IMR-90 (cell line): ENCODE measurements at places on chromosomes 12 and 14.

- peak; percentile 46 for DNase-seq
Observed at GRCh38 chr14:63727231-63727735, 582 bp downstream of the SGPP1 start.

- no peak for DNase-seq
Observed at GRCh38 chr14:68576031-68576430, 216.8 kb downstream of the ZFP36L1 start.

- peak; percentile 60 for DNase-seq
Observed at GRCh38 chr12:88922816-88923215, 342.5 kb upstream of the KITLG start.

- no peak for DNase-seq
Observed at GRCh38 chr14:28375295-28375694, 391.3 kb upstream of the FOXG1 start.

GRCh38 chr12:56602239-56602638 is 27.9 kb downstream of the BAZ2A start:
- no peak for DNase-seq

DNA sequence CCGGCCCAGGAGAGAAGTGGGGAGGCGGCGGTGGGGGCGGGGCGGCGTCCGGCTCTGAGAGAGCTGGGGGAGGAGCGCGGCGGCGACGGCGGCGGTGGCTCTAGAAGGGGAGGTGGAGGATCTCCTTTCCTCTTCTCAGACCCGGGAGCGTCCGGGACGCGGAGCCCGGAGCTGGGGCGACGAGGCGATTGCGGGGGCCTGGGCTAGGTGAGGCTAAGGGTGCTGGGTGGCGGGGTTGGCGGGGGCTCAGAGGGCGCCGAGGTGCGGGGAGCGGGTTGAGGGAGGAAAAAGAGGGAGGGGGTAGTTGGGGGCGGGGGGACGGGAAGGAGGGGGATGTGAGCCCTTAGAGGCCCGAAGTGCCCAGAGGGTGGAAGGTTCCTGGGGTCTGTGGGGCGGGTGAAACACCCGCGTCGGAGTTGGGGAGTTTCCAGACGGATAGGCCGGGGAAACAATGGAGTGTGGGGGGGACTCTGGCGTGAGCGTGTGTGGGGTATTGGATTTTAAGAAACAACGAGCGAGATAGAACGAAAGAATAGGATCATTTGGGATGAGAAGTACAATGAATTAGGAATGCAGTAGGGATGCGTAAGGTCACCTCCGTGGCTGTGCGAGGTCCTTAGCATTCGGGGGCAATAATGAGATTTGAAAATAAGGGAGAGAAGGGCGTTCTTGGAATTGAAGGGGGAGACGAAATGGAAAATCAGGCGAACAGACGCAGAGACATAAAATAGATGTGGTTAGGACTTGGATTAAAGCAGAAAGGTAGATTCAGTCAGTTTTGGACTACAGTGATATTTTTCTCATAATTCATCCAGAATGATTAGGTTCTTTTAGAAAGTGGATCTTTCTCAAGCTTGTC is at the start of gene SPATS2:
Gene SPATS2 (plus strand): TSS at position 82 of the 859 bp plus-strand sequence. CDS start 93,551 bp downstream, outside the sequence.
- no peak for DNase-seq

DNA sequence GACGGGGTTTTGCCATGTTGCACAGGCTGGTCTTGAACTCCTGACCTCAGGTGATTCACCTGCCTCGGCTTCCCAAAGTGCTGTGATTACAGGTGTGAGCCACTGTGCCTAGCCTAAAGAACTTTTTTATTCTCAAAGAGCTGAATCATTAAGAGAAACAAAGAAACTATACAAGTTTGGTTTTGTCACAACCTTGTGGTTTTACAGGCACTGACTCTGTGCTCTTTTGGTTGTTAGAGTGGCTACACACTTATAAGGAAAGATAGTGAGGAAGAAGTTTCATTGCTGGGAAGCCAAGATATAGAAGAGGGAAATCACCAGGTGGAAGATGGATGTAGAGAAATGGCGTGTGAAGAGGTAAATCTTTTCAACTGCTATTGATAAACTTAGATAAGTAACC is 10.1 kb upstream of the DNAH10 start:
- DNase-seq: no peak

- DNase-seq: no peak
Observed at GRCh38 chr14:52060080-52060479, 8.8 kb downstream of the NID2 start.

DNA sequence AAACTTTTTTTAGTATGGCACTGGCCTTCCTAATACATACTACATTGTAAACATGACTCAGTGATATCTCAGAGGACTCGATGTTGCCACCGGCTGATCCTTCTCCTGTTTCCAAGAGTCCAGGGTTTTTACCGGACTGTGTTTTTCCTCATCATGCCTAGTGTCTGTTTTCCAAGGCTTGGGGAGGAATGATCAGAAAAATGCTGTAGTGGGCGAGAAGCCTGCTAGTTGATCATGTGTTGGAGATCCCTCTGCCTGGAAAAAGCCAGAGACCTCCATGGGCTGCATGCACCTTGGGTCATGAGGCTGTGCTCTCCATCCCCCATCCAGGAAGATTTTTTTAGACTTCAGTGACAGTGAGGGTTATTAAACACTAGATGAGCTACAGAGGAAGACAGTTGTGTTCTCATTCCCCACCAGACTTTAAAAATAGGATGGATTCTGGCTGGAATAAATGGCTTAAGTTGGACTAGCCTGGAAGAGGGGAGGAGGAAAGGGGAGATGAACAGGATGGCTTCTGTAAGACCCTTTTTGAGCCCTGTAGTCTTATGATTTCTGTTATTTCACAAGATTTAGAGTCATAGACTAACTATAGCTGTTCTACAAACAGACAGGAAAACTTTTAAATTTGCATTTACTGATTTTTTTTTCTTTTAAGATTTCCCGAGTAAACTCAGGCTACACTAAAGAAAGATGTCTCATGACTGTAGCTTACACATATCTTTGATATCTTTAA is 145.7 kb downstream of the SAMD4A start:
- DNase-seq: peak; percentile 59

- no peak for DNase-seq
Observed at GRCh38 chr14:101849125-101849524, 87.6 kb downstream of the PPP2R5C start.

GRCh38 chr12:40566271-40566670 is 126.0 kb upstream of the CNTN1 start:
- DNase-seq: no peak

DNA sequence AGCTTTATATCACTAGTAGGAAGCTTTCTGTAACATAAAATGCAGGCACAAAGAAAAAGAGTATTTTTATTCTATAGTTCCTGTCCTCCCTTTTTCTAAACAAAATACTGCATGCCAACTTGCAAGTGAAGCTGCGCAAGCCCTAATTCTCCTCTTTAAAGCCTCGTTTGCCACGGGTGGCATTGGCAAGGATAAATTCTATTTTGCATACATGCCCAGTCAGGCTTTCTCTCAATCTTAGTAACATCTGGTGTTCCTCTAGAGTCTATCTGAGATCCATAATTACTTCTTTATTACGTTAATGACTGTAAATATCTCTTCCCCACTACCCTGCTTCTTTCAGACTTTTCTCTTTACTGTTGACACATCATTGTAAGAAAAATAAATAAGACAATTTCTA is 97.1 kb upstream of the DAAM1 start:
- DNase-seq: no peak

DNA sequence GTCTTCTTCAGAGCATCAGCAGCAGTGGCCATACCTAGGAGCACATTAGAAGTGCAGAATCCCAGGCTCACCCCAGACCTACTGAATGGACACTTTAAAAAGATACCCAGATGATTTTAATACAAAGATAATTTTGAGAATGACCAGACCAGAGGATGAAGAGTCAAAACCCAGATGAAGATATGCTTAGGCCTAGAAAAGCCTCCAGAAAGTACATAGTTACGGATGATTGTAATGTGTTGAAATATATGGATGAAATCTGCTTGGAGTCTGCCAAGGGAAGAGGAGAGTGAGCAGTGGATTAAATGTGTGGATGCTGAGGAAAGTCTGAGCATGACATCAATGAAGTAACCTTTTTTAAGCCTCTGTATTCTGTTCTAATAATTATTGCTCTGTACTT is 245.7 kb downstream of the CNTN1 start:
- DNase-seq: no peak

DNA sequence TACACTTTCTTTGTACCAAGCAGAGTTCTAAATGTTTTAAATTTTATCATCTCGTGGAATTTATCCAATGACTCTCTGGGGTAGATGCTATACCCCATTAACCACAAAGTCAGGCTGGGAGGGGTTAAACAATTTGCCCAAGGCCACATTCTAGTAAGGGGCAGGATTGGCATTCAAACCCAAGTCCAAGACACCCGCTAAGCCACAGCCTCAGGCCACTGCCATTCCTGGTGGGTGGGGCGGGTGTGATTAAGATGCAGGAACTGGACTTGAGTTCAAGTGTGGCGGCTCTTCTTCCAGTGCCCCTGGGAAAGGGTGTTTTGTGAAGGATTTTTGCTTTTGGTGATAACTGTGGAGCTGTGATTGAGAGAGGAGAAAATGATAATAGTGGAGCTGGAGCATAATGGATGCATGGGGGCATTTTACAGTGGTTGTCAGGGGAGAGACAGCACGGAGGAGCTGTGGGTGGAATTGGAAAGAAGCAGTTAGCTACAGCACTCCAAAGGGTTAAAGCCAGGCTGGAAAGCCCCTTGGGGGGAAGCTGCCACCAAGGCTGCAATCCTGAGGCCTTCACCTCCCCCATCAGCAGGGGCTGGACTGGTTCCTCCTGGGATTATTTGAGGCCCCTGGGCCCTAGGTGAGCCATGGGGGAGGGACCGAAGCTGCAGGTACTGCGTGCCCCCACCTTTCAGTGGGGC is 1.0 kb upstream of the VRTN start:
- no peak for DNase-seq

GRCh38 chr12:1801303-1801975 is 18.9 kb upstream of the LRTM2 start:
- DNase-seq: peak; percentile 29

- DNase-seq: no peak
Observed at GRCh38 chr14:52412426-52412825, 98.3 kb downstream of the PTGER2 start.

- no peak for DNase-seq
Observed at GRCh38 chr14:77886010-77886409, 86.1 kb downstream of the ADCK1 start.

GRCh38 chr12:88247241-88247643 is 105.1 kb downstream of the TMTC3 start:
- DNase-seq: peak; percentile 84

- peak; percentile 66 for DNase-seq
Observed at GRCh38 chr12:27906658-27907473, 65.7 kb downstream of the PTHLH start.

- DNase-seq: peak; percentile 36
Observed at GRCh38 chr12:118055865-118056773, 4.9 kb downstream of the WSB2 start.

DNA sequence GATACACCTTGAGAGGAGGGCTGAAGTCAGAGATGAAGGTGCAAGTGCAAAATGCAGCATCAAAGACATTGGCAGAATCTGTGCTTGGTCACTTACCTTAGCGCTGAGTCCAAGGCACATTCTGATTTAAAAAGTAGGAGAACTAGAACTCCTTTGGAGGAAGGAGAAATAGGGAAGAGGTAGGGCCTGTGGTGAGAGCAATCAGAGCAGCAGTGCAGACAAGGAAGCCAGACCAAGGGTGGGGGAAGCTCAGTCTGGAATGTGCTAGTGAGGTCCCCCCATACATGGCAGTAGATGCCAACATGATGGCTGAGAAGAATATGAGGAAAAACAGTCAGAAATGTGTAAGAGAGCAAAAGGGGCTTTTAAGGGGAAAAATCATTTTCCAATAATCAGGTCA is 206.5 kb downstream of the SSPN start:
- no peak for DNase-seq

DNA sequence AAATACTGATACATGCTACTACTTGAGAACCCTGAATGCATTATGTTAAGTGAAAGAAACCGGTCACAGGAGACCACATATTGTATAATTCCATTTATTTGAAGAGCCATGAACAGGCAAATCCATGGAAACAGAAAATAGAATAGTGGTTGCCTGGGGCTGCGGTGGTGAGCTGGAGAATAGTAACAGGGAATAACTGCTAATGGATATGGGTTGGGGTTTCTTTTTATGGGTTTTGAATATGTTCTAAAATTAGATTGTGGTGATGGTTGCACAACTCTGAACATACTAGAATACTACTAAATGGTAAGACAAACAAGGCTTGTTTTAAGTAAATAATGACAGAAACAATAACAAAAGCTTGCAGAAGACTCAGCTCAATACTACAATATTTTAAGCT is 293.0 kb downstream of the BTG1 start:
- DNase-seq: no peak

DNA sequence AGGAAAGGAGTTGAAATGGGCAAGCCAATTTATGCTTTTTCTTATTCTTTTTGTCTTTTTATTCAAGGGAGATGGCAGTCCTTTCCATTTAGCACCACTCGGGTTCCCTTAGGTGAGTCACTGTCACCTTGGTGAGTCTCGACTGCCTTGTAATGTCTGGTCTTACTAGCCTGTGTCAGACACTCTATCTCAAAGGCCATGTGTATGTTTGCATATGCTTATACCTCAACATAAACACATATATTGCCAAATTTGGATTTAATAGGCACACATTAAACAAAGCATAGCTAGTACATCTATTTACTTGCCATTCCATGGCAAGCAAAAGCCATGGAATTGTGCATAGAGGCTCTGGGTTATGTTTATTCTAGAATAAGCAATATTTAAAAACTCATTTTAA is 624.9 kb upstream of the FOXG1 start:
- no peak for DNase-seq

DNA sequence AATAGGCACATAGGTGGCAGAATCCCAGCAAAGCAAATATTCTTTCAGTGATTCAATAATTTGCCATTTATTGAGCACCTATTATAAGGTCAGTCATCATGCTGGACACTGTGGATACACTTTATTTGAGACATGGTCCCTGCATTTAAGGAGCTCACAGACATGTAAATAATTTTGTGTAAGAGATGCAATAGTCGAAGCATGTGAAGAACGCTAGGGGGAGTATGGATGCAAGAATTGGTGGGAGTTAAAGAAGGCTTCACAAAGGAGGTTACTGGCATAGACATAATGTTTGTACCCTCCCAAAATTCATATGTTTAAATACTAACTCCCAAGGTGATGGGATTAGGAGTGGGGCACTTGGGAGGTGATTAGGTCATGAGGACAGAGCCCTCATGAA is 260.6 kb upstream of the GARIN6 start:
- DNase-seq: peak; percentile 8

GRCh38 chr12:76144245-76144549 is 59.7 kb upstream of the NAP1L1 start:
- DNase-seq: peak; percentile 36

- DNase-seq: no peak
Observed at GRCh38 chr12:55789171-55789570, 28.4 kb downstream of the SARNP start.

GRCh38 chr12:124378926-124379325 is 84.0 kb downstream of the RFLNA start:
- DNase-seq: no peak

GRCh38 chr14:92923744-92924103 is 774 bp downstream of the CHGA start:
- DNase-seq: no peak

GRCh38 chr14:72443256-72443655 is 450.6 kb downstream of the DPF3 start:
- peak; percentile 2 for DNase-seq
